ENCODE measurements at places on chromosomes 5 and 9.

GRCh38 chr5:64685866-64686265 lies 4.4 kb upstream of the SHISAL2B start:
- no peak for DNase-seq

GRCh38 chr9:133703591-133704399 lies 34.4 kb downstream of the SARDH start:
- no peak for DNase-seq

- no peak for DNase-seq
Measured at GRCh38 chr9:37187713-37188439, 67.5 kb downstream of the ZCCHC7 start.

DNA sequence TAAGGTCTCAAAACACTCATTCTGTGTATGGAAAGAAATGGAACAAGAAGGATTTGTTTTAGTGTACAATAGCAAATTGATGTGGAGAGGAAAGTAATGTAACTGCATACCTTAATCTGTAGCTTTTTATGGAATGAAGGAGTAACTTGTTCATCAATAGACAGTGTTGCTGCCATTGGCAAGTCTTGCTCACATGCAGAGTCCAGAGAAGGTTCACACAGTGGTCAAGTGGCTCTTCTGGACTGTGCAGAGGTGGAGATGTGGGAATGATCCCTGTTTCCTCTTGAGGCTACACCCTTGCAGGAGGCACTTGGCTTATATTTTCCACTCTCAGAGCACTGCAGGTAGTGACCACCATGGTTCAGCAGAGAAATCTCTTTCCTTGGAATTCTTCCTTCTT lies 132.9 kb upstream of the ANKH start:
- no peak for DNase-seq

DNA sequence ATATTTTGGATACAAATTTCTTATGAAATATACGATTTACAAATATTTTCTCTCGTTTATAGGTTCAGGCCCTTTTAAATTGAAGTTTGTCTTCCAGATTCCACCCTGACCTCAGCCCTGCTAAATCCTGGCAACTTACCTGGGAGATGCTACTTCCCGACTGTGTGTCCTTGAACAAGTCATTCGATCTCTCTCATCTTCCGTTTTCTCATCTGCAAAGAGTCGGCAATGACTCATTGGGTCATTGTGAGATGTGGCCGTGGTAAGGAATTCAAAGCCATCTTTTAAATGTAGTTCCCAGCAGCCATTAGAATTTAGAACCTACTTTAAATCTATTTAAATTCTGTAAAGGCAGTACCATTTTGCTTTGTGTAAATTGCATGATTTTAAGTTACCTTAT lies 72.5 kb downstream of the LHX2 start:
- no peak for DNase-seq

DNA sequence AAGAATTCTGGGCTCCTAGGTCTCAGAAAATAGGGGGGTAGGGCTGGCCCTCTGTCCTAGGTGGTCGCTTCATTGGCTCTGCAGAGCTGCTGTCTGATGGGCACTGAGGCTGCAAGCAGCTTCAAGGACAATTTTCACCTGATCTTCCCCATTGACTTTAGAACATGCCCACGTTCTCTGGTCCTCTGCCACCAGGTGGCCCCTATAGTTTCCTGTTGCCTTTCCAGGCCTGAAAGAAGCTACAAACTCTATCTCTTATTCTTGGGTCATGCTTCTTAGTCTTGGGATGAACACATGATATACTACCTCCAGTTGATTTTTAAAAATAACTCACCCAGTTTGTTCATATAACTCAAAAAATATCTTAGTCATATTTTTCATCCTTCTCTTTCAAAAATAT lies 26.3 kb downstream of the SPZ1 start:
- DNase-seq: no peak

DNA sequence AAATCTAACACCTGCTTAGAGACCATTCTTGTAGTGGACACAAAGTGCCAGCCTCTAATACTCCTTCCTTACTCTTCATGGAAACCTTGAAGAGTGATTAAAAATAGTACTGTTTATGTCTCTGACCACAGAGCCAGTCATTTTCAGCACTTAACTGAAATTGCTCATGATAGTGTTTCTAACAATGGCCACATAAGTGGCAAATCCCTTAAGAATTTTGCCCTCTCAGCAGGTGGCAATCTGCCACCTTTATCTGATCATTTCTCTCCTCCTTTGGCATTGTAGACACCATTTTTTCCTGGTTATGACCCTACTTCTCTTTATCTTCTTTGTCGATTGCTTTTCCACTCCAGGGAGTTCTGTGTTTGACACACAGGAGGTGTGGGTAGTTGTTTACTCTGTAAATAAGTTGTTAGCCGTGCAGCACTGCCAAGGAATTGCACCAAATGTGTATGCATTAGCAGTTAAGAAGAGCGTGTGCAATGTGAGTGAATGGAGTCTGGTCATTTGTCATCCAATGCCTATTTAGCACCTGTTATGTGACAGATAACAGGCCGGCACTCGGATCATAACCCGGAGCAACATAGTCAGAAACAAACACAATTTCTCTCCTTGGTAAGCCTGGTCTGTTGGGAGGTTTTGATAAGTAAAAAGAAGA lies 36.8 kb upstream of the STARD4 start:
- DNase-seq: no peak

- no peak for DNase-seq
Measured at GRCh38 chr5:63255594-63255993, 677.0 kb downstream of the LRRC70 start.

GRCh38 chr5:57432876-57433275 lies 49.7 kb downstream of the ACTBL2 start:
- DNase-seq: no peak

GRCh38 chr5:61342071-61342501 lies 10.0 kb downstream of the ZSWIM6 start:
- no peak for DNase-seq

DNA sequence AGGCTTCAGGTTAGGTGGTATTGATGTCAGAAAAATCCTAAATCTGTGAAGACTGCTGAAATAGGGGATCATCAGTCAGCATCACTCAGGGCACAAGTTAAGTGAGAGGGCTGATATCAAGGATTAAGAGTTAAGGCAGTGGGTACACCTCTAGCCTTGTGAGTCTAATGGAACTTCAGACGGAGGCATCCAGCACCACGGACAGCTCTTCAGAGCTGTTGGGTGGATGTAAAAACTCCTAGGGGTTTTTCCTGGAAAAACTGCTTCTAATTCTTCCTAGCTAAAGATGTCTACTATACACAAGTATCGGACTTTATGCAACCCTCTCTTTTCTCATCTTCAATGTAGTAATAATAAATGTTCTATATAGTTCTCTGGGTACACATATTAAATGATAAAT lies 165.9 kb downstream of the SH3GL2 start:
- no peak for DNase-seq
